ENCODE measurements at places on chromosomes 4 and X.
A peak's percentile ranks its signal among the peaks of the same experiment; 100 is the strongest.

DNA sequence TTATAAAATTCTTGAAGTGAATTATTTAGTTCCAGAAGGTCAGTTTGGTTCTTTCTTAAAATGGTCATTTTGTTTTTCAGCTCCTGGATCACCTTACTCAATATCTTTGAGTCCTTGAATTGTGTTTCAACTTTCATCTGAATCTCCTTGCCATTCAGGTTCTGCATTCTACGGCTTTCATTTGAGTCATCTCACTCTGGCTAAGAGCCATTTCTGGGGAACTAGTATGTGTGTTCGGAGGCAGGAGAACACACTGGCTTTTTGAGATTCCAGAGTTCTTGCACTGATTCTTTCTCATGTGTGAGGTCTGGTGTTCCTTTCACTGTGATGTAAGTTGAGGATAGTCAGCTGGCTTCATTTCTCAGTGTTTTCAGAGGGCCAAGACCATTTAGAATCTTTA, 708.4 kb upstream of the FRG1 start:
- DNase-seq: no peak

- DNase-seq: no peak
These were observed 433 bp upstream of the COQ2 start for GRCh38 chr4:83285055-83285407.

GRCh38 chrX:109830704-109831206, 97.7 kb upstream of the ACSL4 start:
- DNase-seq: no peak

GRCh38 chr4:2798399-2799223, 5.7 kb downstream of the SH3BP2 start:
- DNase-seq: peak; percentile 51

DNA sequence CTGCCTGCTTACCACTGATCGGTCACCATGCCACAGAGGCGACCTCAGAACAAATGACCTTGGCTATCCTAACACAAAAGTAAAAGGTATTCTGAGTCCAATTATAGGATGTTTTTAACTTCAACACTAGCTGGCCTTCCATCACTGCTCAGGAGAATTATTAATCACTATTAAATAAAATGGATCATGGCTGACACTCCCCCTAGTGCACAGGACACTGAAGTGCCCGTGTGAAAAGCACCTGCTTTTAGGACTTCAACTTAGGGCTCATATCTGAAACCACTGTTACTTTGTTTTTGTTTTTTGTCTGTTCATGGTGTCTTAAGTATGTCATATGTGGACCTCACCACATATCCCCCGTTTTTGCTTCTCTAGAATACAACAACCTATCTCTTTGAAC, 33.9 kb downstream of the STX18 start:
- DNase-seq: no peak

DNA sequence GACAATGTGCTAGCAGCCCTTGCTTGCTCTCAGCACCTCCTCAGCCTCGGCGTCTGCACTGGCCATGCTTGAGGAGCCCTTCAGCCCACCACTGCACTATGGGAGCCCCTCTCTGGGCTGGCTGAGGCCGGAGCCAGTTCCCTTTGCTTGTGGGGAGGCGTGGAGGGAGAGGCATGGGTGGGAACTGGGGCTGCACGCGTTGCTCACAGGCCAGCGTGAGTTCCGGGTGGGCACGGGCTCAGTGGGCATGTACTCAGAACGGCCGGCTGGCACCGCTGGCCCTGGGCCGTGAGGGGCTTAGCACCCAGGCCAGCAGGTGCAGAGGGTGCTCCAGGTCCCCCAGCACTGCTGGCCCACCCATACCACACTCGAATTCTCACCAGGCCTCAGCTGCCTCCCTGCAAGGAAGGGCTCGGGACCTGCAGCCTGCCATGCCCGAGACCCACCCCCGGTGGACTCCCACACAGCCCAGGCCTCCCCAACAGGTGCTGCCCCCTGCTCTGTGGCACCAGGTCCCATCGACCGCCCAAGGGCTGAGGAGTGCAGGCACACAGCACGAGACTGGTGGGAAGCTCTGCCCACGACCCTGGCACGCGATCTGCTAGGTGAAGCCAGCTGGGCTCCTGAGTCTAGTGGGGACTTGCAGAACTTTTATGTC, 100.3 kb downstream of the SLC39A8 start:
- DNase-seq: no peak

- no peak for DNase-seq
These were observed 19.4 kb upstream of the SMIM31 start for GRCh38 chr4:164734484-164734883.

DNA sequence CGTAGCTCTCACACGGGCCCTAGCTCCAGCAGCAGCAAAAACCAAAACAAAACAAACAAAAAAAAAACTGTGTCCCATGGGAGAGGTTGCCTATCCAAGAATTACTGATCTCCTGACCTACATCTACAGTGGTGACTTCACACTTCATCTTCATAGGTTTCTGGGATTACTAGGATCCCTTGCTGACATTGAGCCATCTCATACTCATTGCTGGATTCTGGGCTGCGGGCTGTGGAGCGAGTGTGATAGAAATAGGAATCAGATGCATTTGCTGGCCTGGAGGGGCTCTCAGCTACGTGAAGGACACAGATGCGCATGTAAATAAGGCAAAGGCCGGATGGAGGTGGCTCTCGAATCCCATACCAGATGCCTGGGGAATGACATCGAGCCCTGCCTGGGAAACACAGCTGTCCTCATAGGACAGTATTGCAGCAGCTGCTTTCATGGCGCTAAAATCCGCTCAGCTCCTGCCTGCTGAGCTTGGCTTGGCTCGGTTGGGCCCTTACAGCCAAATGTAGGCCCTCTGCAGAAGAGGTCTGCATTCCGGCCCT, 41.7 kb downstream of the CNGA2 start:
- no peak for DNase-seq

DNA sequence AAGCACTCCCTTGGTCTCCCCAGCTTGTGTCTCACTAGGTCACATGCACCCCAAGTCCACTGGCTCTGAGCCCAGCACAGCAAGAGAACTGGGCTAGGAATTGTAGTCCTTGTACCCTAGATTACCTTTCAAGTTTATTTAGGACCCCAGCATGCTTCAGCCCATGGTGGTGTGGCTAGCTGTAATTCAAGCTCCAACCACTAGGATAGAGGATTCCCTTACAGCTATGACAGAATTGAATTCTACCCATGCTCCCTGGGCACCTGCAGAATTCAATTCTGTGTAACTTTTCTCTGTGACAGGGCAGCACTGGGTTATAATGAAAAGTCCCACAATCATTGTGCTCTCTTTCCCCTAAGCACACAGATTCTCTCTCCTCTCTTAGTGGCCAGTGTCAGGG, 253.8 kb upstream of the DMD start:
- DNase-seq: no peak

DNA sequence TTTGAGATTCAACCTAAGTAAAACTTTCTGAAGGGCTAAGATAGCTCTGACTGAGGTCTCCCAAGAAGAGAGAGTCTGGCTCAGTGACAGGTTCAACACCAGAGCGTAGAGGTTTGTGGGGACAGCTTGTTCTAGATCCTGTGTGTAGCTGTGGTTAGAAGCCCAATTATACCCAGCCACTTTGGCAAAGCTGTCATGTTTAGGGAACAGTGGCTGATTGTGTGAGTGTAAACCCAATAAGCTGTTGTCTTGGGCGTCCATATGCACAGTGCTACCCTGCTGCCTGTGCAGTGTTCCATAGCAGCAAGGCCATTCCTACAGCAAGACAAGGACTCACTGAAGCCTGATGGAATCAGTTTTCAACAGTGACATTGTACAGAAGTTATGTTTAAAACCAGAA, 11.2 kb upstream of the SCRG1 start:
- DNase-seq: no peak

- no peak for DNase-seq
These were observed 213.8 kb upstream of the FGF13 start for GRCh38 chrX:138925330-138925729.

GRCh38 chrX:154751203-154751668, 359 bp upstream of the GAB3 start:
- DNase-seq: no peak

DNA sequence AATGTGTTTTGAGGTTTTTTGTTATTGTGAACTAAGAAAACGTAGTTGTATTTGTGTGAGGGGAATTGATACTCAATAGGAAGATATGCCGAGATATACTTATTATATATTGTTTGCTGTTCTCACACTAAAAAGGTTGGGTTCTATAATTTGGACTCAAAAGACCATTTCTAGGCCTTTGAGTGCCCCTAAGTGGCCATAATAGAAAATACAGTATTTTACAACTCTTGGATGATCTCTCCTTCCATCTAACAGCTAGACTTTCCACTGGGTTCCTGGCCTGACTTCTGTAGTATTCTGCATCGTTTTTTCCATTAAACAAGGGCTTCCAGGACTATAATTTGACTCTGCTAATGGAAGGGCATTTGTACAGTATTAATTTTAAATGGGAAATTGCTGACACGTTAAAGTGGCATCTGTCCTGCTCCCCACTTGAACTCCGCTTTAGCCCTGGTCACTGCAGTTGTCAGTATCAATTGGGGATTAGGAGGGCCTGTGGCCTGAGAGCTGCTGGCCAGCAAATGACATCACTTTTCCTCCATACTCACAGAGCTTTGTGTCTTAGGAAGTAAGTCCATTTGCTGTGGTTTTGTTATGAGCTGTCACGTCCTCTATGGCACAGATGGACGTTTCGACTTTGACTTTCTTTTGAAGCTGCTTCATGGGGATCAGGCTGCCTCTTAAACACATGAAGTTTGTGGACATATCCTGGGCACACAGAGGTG, 176.9 kb downstream of the SLIT2 start:
- DNase-seq: no peak

DNA sequence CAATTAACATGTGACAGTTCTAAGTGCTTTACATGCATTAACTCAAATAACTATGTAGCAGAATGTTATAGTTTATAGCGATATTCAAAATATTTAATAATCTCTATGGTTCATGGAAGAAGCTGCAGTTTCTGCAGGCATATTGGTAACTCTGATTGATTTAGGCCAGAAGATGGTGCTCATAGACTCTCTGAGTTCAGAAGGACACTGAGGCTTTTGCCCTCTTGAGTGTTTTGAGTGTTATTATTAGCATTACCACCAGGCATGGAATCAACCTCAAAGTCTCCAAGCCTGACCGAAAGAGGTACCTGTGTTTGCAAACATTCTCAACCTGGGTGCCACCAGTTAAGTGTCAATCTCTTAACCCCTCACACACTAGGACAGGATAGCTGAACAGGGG, 792.3 kb upstream of the PCDH7 start:
- DNase-seq: no peak

DNA sequence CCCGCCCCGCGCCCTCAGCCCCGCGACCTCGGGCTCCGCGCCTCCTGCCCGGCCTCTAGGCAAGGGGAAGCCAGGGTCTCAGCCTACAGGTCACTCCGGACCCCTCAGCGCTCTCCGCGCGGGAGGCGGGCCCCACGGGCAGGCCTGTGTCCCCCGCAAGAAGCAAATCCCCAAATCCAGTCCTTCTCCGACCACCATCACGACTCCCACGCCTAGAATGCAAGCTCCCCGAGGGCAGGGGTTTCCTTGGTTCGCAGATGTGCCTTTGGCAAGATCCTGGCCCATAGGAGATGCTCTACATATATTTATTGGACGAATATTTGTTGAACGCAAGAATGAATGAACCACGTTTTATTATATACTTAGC, 260 bp upstream of the CCDC149 start:
- DNase-seq: no peak

- DNase-seq: no peak
These were observed 188.3 kb downstream of the SH3BGRL start for GRCh38 chrX:81390237-81390636.

GRCh38 chr4:140153419-140153717, 616 bp downstream of the MAML3 start:
- DNase-seq: no peak

DNA sequence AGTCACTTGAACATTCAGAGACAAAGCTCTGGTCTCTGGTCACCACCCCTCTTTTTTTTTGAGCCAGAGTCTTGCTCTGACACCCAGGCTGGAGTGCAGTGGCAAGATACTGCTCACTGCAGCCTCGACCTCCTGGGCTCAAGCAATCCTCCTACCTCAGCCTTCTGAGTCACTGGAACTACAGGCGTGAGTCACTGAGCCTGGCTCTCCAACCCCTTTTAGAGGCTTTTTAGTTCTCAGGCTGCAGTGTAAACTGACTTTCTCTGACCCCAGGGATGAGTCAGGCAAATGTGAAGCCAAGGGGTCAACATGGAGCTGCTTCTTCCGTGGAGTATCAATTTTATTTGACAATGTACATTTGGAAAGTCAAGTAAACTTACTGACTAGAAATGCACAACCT, 229.2 kb downstream of the PTTG2 start:
- DNase-seq: no peak

Measured in stimulated activated naive CD4-positive, alpha-beta T cell treated with Interleukin-2 at 50 U/mL for 16 hours (primary cell).